ENCODE measurements at places on chromosomes 1 and 21.

DNA sequence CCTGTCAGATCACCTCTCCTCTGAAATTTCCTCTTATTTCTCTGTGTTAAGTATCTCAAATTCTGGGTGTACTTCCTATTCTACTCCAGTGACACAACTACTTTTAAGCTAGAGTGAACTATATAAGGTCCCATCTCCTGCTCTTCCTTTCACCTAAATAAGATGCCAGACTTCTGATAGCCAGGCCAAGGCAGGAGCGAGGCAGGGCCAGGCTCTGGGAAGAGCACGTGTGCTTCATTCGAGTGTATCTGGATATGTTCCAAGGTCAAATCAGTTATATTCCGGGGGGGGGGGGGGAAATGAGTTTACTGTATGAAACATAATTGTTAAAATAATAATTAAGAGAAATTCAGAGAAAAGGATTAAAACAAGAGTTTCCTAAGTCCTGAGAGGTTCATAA is 60.1 kb downstream of the LRRC71 start:
- DNase-seq = no peak

DNA sequence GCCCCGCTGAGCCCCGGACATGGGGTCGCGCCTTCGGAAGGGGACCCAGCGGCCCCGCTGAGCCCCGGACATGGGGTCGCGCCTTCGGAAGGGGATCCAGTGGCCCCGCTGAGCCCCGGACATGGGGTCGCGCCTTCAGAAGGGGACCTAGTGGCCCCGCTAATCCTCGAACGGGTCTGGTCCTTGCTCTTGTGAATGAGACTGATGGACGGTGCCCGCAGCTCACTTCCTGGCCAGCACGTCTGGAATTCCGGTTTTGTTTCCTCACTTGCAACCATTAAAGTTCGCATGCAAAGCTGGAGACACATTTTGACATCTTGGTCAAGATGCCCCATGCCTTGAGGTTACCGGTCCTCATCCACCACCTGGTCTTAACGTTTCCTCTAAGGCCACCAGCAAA is 5.6 kb downstream of the WRAP73 start:
- DNase-seq = no peak

DNA sequence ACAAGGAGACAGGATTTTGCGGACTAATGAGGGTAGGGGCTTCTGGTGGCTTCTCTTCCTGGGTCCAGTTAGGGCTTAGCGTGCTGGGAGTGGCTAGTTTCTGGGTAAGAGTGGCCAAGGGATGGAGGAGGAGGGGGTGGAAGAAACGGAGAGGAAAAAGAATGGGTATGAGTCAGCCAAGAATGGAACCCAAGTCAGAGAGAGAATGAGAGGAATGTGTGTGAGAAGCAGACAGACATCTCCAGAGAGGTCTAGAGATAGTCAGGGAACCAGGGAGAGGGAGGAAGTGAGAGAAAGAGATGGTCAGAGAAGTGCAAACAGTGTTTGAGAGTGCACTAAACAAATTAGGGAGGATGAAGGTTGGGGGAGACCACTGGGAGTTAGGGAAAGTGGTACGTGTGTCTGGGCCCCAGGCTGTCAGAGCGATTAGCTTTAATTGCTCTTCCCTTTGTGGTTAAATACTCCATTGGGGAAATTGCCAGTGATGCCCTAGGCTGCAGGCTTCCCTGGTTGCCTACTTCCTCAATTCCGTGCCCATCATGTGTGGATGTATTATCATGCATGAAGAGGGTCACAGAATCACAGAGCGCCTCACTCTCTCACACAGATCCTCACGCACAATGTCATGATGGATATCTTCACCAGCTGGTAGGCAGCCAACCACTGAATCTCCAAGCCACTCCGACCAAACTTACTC is 1.4 kb downstream of the PEA15 start:
- DNase-seq = no peak

DNA sequence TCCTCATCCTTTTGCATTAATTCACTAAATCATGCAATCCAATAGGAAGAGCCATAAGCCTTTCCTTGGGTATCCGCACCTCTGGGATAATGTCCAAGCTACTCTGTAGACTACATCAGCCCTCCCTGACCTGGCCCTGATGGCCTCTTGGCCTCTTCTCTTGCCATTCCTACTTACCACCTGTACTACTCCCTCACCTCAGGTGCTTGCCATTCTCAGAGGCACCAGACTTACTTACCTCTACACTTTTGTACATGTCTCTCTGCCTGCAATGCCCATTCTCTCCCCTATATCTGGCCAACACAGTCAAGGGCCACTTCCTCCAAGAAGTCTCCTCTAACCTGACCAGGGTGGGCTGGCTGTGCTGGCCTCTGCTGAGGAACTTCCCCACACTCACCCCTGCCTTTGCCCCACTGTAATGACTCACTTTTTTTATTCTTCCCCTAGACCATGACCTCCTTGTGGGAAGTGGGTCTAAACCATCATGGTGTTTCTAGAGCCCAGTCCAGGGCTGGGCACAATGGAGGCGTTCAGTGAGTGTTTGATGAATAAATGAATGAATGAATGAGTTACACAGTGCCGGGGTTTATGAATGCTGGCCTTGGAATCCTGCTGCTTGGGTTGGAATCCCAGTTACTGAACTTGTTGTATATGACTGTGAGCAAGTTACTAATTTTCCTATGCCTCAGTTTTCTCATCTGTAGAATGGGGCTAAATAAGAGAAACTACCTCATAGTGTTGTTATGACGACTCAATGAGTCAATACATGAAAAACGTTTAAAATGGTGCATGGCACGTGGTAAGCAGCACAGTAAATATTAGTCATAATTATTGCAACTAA is 179.8 kb downstream of the FOXD2 start:
- no peak for DNase-seq

DNA sequence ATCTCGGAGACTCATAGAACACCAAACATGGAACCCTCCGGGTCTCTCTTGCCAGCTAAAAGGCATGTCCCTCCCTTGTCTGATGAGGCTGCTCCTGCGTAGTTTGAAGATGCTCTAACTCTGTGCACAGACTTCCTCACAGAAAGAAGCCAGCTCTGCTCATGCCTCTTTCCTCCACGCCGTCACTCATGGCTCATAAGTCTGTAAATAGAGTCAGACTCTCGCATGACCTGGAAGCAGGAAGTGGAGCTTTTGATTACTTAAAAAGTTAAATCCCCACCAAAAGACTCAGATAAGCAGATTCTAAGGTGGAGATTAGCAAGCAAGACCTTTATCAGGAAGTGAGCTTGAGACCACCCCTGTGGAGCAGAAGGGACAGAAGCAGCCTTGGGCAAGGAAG is 171.6 kb downstream of the TRIM33 start:
- DNase-seq = no peak

- peak; percentile 5 for DNase-seq
Measured at GRCh38 chr21:25895565-25896205, 160.9 kb downstream of the GABPA start.

GRCh38 chr21:45640001-45640887 is 3.3 kb upstream of the PCBP3 start:
- no peak for DNase-seq

DNA sequence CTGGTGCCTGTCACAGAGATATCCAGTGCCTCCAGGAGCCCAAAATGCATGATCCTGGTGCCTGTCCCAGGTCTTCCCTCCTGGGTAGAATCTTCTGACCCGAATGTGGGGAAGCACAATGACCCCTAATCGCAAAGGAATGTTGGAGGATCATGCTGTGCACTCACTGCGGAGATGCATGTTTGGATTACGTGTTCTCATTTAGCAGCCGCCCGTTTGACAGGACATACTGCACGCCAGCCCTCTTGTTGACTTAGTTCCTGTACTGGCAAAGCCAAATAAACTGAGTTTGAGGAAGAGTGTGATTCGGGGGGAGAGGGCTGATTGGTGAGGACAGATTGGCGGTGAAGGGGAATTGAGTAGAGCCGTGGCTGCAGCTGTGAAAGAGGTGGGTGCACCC is 85.9 kb upstream of the SIM2 start:
- DNase-seq = no peak

- no peak for DNase-seq
Measured at GRCh38 chr1:54335011-54335754, 71.0 kb downstream of the SSBP3 start.

GRCh38 chr1:221148660-221149059 is 269.4 kb downstream of the HLX start:
- DNase-seq = no peak

DNA sequence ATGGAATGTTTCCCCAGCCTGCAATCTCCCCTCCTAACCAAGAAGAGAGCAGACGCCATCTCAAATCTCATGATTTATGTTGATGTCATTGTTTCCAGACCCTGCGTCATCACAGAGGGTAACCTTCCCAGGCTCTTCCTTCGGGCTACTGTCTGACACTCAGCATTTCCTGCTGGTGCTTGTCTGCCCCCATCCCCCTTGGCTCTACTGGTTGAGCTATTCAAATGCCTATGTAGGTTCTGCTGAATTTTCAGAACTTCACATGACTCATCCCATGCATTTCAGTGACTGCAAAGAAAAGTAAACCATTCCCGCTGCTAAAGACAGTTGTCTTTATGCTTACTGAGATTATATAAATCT is 24.8 kb upstream of the ITPKB start:
- no peak for DNase-seq

DNA sequence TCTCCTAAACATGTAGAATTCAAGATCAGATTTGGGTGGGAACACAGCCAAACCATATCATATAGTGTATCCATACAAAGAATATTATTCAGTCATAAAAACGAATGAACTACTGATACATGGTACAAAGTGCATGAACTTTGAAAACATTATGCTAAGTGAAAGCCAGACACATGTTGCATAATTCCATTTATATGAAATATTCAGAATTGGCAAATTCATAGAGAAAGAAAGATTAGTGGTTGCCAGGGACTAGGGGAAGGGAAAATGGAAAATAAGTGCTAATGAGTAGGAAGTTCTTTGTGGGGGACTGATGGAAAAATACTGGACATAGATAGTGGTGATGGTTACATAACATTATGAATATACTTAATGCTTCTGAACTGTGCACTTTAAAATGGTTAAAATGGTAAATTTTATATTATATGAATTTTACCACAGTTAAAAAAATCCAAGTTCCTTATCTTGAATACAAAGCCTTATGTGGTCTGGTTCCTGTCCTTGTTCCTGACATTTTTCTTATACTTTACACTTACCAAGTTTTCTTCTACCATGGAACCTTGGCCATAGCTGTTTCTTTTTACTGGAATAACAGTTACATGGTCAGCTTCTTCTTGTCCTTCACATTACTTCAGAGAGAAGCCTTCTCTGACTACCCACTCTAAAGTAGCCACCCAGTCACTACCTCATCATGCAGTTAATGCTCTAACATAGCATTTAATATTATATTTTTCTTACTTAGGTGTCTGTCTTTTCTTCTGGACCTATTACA is 64.0 kb downstream of the CCDC18 start:
- no peak for DNase-seq

GRCh38 chr1:93200086-93200620 is 19.6 kb downstream of the CCDC18 start:
- DNase-seq = no peak

- DNase-seq = no peak
Measured at GRCh38 chr1:236015539-236015938, 49.4 kb downstream of the NID1 start.

DNA sequence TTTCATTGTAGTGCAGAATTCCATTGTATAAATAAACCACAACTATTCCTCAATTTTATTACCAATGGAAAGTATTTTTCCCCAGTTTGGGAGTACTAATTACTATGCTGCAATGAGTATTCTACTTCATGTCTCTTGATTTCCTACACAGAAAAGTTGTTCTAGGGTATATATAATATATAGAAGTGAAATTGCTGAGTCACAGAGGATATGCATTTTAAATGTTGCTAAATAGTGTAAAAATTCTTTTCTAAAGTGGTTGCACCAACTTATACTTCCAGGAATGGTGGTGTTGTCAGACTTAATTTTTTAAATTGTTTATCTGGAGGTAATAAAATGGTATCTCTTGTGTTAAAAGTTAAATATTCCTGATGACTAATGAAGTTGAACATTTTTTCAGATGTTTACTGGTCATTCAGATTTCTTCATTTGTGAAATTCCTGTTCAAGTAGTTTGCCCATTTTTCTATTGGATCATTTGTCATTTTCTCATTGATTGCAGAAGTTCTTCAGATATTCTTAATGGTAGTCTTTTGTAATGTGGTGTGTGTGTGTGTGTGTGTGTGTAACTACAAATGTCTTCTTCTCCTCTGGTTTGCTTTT is 19.1 kb upstream of the MYOG start:
- no peak for DNase-seq

DNA sequence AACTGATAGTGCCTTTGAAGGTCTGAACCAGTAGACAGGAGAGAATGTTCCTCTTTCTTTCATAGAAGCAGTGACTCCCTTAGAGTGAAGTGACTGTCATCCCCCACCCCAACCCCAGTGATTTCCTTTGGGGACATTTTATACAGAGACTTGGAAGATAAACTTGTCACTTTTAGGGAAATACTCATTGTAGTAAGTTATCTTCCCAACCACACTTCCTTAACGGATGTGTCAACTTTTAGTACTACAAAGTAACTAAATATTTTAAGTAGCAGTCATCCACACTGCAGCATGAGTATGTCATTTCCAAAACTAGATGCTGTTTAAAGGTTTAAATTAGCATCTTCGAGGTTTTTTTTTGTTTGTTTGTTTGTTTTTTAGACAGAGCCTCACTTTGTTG is 13.7 kb downstream of the LRRC8B start:
- DNase-seq = no peak

GRCh38 chr1:177451191-177451590 is 280.4 kb downstream of the BRINP2 start:
- DNase-seq = no peak

DNA sequence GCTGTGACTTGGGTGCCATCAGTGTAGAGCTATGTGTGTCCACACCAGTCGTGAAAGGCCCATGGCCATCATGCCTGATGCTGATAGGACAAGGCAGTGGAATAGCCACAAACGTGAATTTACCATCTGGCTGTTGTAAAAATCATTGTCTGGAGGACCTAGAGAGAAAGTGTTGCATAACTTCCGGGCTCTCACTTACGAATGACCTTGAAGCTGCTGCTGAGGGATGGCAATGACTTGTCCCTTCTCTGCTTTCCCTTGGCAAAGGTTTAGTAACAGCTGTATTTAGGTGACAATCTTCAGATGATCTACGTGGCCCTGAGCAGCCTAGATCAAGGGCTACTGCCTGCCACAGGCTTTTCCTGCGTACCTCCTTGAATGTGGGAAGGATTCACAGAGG is 5.8 kb downstream of the ATP1B1 start:
- DNase-seq = no peak

- DNase-seq = no peak
Measured at GRCh38 chr1:95386371-95386770, 152.4 kb downstream of the RWDD3 start.

- DNase-seq = no peak
Measured at GRCh38 chr1:221449194-221449593, 292.7 kb downstream of the DUSP10 start.

- DNase-seq = no peak
Measured at GRCh38 chr1:233327651-233328141, at the start of gene MAP3K21. TSS of gene MAP3K21 (plus strand) at chr1:233327724. CDS start at chr1:233328029, 305 bp downstream.
